ENCODE measurements at places on chromosomes 3 and 15.

- no peak for DNase-seq
Observed at GRCh38 chr3:157404381-157404780, 32.3 kb upstream of the PTX3 start.

DNA sequence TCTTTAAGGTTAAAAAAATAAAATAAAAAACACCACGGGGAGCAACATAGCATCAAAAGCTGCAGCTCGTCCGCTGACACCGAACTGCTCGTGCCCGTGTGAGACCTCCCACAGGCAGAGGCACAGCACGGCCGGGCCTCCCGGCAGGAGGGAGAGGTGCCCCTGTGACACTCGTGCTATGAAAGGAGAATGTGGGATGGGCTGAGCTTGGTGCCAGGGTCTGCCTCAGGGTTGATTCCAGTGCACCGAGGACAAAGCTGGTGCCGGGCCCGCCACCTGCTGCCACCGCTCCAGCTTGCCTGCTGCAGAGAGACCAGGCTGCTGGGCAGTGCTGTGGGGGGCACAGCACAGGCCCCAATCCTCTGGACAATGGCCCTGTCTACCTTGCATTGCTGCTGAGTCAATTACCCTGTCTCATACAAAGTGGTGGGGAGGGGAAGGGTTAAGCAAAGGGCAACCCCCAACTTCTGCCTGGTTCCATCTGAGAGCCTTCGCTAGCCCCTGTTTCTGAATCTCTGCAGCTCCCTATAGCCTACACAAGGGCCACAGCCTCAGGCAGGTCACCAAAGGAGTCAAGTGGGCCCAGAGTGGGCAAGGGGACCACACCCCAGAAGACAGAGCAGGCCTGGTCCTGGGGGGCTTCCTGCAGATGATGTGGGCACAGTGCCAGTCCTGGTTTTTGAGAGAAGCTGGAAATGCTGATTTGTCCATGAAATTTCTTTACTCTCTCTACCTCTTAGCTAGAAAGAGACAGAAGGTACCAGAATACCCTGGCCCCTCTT lies 74.0 kb upstream of the SNRPA1 start:
- no peak for DNase-seq

GRCh38 chr15:75648156-75649000 lies 666 bp downstream of the SNX33 start:
- no peak for DNase-seq

- no peak for DNase-seq
Observed at GRCh38 chr3:61807865-61808276, 246.5 kb downstream of the PTPRG start.

GRCh38 chr15:89857673-89858072 lies 36.1 kb downstream of the AP3S2 start:
- no peak for DNase-seq

GRCh38 chr3:61562042-61562720 lies 810 bp downstream of the PTPRG start:
- DNase-seq, result no peak
